ENCODE measurements at places on chromosomes 5 and 9. TPM values are rescaled to one million over a fixed set of nuclear protein-coding genes. Genes with fewer than 3 reads are reported as not detected.

DNA sequence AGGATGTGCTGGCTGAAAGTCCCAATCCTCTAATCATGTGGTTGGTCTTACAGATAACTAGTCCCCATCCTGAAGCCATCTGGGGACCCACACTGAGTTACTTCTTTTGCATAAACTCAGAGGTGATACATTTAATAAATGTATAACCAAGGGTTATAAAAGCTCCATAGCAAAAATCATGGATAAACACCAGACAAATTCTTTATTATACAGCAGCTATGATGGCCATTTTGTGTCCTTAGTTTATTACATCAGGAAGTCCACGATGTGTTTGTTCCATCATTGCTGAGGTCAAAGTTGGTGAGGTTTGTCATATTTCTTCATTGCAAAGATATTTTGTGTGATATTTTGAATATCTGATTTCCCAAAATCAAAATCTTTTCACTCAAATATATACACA, 80.2 kb downstream of the GCNT1 start:
- DNase-seq = no peak

The INIP gene
- total RNA-seq = 46.3 TPM

DNA sequence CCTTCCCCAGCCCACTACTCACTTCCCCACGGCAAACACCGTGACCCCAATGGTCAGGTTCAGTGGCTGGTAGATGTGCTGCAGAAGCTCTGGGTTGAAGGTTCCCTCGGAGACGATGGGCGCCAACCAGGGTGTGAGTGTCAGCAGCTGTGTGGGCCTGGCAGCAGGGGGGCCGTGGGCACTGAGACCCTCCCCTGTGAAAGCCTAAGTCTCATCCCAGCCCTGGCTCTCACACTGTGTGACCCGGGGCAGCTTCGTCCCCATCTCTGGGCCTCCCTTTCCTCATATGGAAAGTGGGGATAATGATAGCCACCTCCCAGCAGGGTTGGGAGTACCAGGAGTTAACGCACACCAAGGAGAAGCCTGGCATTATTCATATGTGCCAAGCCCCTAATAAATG, 8.6 kb downstream of the GBGT1 start:
- no peak for DNase-seq

DNA sequence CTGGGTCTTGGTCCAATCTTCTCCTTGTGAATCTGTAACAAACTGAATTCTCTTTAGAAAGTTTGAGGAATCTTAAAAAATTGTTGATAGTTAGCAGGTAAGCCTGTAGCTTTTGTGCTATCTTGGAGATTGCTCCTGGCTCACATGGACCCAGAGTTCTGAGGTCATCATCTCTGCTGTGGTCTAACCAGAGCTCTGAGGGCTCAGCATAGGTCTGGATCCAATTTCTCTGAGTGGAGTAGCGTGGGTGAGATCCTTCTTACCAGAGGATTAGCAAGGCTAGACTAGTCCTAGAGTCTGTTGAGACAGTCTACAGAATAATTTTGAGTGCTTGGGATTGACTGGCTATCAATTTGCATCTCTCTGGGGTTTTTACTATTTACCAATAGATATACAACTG, 60.5 kb upstream of the IL6ST start:
- DNase-seq = no peak

GRCh38 chr5:87170799-87171198, 96.9 kb upstream of the RASA1 start:
- DNase-seq = no peak

DNA sequence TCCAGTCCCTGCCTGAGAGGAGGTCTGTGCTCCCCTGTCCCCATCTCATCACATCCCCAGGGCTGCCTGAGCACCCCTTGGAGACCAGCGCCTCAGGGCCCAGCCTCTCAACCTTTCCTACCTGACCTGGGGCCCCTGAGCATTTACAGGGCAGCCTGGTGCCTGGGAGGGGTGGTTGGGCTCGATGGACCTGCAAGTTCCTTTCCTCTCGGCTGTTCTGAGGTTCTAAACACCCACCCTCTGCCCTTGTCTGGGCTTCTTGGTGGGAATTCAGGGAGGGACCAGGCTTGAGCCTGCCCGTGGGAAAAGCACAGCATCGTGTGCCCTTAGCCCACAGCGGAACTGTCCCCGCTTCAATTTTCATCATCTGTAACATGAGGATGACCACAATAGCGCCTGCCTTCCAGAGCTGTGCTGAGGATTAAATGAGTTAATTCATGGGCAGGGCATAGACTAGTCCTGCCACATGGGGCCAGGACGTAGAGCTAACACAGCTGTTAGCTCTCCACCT, 91.0 kb upstream of the SH3PXD2B start:
- no peak for DNase-seq

Measured in A172 (cell line).